ENCODE measurements at places on chromosomes 16 and 17.

GRCh38 chr16:19210280-19210924 is 42.4 kb downstream of the SYT17 start:
- no peak for DNase-seq

GRCh38 chr17:18190628-18191235 is 7.1 kb downstream of the ALKBH5 start:
- DNase-seq: no peak

DNA sequence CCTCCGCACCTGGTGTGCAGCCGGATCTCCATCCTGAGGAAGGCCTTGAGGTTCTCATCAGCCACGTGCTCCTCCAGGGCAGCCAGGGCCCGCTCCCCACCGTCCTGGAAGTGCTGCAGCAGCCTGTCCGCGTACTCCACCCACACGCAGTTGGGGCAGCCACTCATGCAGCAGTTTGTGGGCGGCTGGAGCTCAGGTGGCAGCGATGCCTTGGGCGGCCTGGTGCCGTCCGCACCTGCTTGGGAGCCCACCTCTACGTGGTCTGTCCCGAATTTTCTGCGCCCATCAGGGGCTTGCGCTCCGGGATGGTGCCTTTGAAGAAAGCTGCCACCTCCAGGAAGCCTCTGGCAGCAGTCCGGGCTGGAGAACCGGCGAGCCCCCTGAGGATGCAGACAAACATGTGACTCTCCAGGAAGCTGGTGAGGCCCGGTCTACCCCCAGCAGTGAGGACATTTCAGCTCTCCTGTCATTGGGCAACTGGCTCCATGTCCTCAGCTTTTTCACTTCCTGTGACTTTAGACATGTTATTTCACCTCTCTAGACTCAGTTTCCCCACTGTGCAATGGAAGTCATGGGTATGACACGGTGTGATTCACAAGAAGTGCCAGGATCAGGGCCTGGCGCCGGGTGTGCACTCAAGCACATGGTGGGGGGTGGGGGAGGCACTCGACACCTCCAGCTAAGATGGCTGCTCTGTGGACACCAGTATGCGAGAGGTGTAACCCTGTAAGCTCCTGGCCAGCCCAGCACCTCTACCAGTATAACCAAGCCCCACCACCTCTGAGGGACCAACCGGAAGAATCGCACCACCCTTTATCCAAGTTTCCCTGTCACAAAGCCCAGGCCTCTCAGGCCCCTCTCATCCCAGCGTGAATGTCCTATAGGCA is 957 bp downstream of the OXLD1 start:
- DNase-seq: no peak

- DNase-seq: no peak
Observed at GRCh38 chr16:68900009-68900408, 56.7 kb downstream of the TANGO6 start.

GRCh38 chr16:25108054-25108453 is 3.5 kb upstream of the LCMT1 start:
- peak; percentile 18 for DNase-seq

DNA sequence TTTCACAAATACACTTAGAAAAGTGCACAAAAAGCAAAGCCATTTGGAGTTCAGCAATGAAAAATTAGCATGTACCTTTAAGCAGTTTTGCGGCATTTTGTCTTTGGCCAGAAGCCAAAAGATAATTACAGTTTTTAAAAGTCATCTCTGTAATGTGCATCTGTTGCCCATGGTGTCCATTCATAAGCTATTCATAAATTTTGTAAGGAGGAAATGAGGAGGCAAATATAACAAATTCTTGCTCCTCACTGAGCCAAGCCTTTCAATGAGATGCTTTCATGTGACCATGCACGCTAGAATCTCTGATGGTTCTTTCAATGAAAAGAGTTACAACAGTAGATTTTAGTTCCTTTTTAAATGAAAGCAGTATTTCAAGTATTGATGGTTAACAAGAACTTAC is 247.1 kb upstream of the MON1B start:
- DNase-seq: no peak

DNA sequence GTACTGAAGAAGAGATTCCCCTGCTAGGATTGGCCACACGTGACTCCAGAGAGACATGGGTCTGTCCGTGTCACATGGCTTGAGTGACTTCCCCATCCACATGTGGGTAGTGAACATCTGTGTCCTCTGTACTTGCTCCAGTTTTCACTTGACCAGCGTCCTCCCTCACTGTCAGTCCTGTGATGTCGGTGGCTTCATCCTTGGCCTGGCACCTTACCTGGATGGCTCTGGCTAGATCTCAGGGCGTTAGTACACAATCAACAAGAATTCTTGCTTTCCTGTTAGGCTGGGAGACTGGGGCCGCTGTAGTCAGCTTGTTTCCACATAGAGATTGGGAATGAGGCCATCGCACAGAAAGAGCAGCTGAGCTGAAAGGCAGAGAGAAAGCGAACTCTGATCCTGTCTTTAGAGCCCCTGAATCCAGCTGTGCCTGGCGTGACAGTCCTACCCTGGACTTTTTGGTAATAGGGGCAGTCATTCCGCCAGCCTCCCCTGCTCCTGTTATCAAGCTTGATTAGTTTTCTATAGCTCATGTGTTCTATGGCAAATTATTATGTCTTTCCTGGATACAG is 227.3 kb downstream of the SNX29 start:
- no peak for DNase-seq

DNA sequence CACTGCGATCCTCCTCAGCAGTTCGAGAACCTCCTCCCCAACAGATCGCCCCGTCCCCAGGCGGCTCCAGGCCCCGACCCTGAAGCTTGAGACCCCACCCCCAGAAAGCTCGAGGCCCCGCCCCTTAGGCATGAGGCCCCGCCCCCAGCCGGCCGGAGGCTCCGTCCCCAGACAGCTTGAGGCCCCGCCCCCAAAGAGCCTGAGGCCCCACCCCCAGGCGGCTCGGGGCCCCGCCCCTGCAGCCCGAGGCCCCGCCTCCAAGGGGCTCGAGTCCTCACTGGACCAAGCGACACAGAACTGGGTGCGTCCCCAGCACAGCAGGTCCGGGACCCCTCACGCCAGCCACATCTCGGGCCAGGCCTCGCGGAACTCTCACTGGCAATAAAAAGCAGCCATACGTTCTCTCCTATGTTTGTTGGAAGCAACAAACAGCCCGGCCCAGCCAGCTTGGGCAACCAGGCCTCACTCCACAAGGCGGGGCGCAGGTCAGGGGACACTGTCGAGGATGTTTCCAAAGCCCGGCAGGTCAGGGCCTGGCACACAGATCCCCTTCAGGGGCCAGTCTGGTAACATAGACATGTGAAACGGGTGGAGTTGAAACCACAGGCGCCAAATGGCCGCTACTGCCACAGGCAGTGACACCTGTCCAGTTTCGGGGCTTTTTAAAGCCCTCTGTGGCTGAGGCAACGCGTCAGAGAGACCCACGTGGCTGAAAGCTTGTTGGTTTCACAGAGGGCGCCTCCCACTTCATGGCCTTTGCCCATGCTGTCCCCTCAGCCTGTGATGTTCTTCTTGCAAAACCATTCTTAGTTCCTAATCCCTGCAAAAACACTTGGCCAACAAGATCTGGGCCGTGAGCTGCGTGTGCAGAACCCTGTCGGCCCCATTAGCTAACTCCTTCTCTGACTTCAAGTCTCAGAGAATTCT is 224.2 kb downstream of the PARN start:
- DNase-seq: no peak

- no peak for DNase-seq
Observed at GRCh38 chr16:56400458-56400857, 24.9 kb downstream of the AMFR start.

DNA sequence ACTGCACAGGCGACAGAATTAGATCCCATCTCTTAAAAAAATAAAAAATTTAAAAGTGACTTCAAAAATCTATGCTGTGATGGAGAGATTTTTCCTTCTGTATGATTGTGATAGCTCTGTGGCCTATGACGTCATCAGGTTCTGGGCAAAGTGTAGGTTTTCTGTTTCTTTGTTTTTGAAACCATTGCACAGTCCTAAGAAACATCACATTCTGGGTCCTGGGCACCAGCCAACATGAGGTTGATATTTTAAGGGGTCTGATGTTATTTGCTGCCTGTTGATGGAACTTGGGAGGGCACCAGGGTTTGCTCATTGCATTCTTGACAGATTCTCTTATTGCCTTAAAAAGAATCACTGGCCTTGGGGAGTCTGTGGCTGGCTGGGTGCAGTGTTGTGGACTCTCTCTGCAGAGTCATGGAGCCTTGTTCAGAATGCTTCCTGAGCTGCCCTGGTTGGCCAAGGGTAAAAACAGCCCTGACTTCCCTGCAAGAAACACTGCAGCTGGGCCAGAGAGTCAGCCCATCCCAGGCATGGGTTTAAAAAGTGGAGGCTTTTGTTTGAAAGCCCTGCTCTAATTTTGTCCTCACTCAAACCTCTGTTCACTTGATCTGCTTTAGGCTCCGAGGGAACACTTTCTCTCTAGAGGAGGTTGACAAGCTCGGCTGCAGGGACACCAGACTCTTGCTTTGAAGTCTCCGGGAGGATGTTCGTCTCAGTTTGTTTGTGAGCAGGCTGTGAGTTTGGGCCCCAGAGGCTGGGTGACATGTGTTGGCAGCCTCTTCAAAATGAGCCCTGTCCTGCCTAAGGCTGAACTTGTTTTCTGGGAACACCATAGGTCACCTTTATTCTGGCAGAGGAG is 10.5 kb upstream of the CYLD start:
- no peak for DNase-seq

- DNase-seq: no peak
Observed at GRCh38 chr17:68924793-68925720, 30.1 kb downstream of the ABCA8 start.

DNA sequence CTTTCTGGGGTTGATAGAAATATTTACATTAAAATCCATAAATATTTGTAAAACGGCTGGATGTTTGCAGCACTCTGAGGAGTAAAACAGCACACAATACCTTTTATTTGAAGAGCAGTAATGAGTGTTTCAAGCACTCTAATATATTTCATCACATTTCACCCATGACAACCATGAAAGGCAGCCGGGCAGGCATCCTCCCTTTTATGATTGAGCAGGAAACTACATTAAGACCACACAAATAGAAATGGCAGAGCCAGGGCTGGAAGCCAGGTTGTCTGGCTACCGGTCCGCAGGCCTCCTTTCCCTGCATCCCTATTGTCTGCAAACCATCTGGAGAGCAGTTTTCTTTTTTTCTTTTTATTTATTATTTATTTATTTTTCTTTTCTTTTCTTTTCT is 23.1 kb upstream of the GPRC5C start:
- no peak for DNase-seq

DNA sequence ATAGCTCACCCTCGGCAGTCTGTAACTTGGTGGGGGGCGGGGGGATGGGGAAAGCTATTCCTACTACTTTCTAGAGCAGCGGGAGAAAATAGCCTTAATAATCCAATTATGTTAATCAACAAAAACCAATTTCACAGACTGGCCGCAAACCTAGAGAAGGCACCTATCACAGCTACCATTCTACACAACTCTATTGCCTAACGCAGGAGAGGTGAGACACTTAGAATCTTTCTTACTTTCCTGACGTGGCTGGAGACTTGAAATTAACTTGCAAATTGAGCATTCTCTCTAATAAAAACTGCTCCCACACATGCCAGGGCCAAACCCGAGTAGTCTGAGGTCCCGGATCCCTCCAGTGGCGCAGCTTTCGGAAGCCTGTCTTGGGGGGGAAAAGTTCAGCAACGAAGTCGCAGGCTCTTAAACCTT is 794 bp downstream of the SMG6 start:
- DNase-seq: no peak

Measured in T-helper 2 cell (primary cell).